NCI-H187 (cell line): ENCODE measurements at places on chromosomes 3 and 15.

DNA sequence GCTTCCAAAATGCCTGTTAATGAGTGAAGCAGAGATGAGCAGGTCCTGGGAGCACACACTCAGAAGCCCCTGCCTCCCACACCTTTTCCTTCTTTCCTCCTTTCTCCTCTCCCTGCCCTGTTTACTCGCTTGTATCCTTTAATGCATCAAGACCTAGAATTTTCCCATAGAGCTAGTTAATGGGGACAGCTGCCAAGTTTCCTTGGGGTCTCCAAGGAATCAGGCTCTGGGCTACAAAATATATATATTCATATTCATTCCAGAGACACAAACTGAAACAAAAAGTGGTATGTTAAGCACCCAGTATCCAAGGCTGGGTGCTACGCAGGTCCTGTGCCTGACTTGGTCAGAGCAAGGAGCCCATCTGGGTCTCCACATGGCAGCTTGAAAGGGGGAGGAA is 235.6 kb downstream of the MYRIP start:
- DNase-seq, result no peak

GRCh38 chr15:57302640-57303257 is 73.6 kb upstream of the CGNL1 start:
- no peak for DNase-seq

- DNase-seq, result no peak
Measured at GRCh38 chr3:106299300-106300098, 430.7 kb upstream of the CBLB start.

GRCh38 chr15:57544848-57545480 is 46.7 kb upstream of the MYZAP start:
- no peak for DNase-seq

- DNase-seq, result no peak
Measured at GRCh38 chr3:46231323-46231722, 10.9 kb upstream of the CCR3 start.

GRCh38 chr3:9501226-9501625 is 52.4 kb downstream of the LHFPL4 start:
- no peak for DNase-seq

- DNase-seq, result peak; percentile 58
Measured at GRCh38 chr15:65384895-65385869, 7.4 kb upstream of the IGDCC3 start.

DNA sequence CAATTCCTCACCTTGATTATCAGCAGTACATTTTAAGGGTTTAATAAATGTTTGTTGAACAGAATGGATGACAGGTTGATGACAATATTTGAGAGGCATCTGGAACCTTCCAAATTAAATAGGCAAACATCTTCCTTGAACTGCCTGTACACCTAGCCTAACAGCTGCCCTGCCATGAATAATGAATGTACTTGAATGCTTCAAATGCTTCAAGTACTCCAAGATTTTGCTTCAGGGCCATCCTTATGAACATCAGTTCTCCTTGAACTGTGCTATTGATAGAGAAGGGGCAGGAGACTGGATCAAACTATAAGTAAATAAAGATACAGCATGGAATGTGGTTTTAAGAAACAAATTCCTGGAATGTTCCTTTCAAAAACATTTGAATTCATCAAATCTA is 136.8 kb downstream of the CHST2 start:
- no peak for DNase-seq

DNA sequence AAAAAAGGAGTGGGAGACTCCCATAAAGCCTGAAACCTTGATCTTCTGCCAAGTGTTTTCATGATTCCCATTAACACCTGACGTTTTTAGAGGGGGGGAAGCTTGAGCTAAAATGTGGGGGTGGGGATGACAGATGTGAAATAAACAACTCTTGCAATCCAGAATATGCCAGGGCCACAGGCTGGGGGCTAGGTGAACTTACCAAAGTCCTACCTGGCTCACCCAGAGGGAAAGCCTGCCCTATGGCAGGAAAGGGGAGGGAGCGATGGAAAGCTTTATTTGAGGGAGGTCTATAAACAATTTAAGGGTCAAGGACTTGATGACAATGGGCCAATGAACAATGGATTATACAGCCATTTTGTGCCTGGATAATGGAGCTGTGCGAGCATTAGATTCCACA is 108.3 kb downstream of the LRIG1 start:
- no peak for DNase-seq

DNA sequence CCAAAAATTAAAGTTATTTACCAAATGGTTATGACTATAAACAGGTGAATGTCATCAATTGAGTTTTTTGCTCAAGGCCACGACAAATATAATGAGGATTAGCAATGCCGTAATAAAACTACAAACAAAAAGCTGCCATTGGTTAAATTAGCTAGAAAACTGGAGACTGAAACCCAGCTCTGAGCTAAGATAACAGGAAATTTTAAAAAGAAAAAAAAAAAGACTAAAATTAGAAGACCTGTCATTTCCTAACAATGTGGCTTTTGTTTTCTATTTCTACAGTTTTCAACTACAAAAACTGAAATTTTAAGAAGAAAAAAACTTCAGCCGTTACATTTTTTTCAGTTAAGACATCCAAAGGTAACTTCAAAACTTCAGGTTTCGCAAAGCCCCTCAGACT is 9.7 kb downstream of the SLC12A6 start:
- no peak for DNase-seq

DNA sequence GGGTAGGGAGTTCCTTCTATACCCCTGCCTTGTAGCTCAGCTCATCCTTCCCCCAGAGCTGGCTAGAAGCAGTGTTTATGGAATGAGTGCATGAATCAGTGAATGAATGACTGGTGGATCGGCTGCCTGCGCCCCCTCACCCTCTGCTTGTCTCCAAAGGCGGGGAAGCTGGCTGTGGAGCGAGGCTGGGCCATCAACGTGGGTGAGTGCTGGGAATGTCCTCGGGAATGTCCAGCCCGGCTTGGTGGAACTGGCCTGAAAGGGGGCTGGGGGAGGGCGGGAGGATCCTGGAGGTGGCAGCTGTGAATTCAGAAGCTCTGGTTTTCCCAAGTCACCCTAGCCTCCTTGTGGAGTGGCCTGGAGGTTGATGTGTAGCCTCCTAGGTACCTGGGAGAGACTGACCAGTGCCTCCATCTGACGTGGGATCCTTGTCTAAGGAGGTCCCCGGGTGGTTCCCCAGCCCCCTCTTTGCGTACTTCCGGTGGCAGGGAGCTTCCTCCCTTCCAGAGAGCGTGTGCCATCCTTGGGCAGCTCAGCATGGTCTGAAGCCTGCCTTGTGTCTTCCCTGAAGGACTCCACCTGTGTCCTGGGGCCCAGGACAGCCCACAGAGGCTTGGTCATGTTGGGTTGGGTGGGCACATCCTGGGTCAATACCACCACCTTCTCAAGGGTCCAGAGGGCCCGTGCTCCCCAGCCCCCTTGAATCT is 18.4 kb downstream of the HDAC11 start:
- no peak for DNase-seq

DNA sequence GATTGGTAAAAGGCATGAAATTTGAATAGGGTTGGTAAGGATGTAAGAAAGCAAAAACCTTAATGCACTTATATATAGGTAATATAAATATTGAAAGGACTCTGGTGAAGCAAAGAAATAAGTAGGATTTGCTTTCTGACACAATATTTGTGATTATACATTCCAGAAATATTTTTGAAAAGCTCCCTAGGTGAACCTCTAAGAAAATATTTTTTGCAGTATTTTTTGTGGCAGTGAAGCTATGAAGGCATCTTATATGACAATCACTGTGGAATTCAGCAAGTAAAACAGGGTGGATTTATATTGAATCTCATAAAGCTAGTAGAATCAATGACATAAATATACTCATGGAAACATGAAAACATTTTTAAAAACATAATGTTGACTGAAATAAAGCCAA is 119.6 kb upstream of the EPHA3 start:
- DNase-seq, result no peak

- no peak for DNase-seq
Measured at GRCh38 chr3:120689395-120689794, 7.4 kb upstream of the HGD start.

- no peak for DNase-seq
Measured at GRCh38 chr15:83288381-83288801, 3.9 kb upstream of the BNC1 start.

DNA sequence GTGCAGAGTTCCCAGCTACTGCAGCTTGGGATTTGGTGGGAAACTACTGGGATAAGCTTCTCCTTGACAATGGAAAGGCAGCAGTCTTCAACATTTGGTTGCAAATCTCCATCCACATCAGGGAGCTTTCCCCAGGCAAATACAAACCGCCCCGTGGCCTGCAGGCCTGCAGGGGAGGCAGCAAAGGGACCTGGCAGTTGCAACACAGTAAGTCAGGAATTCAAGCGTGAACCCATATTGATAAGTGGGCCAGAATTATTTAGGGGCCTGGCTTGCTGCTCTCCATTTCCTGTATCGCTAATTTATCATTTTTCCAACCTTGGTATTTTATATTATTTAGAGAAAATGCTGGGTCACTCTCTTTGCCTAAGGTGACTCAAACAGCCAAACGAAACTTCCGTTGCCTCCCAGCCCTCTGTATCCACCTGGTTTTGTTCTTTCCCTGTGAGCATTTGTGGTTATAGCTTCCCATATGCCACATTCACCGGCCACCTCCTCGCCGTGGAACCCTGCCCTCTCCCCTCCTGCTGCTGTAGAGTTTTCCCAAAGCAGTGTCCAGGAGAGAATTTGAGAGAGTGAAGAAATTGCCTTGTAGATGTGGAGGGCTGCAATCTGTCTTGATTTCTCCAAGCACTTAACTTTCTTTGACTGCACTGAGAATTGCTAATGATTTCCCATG is 34.8 kb downstream of the B3GALNT1 start:
- DNase-seq, result peak; percentile 40

- DNase-seq, result no peak
Measured at GRCh38 chr3:100456745-100457144, 35.7 kb upstream of the TMEM45A start.

DNA sequence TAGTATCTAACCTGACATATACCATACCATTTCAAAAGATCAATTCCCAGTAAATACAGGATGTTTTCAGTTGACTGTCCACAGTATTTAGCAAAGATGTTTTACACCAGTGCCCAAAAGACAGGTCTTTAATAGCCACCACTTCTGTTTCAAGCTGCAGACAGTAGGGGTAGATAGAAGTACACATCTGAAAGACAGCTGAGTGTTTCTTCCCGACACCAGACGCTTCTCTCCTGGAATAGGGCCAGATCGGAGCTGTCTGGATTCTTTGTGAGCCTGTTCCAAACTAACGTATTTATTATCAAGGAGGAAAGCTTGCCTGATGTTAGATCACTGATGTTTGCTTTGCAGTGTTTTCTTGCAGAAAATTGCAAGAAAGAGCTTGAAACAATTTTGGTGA is 136.1 kb upstream of the RBMS3 start:
- no peak for DNase-seq

DNA sequence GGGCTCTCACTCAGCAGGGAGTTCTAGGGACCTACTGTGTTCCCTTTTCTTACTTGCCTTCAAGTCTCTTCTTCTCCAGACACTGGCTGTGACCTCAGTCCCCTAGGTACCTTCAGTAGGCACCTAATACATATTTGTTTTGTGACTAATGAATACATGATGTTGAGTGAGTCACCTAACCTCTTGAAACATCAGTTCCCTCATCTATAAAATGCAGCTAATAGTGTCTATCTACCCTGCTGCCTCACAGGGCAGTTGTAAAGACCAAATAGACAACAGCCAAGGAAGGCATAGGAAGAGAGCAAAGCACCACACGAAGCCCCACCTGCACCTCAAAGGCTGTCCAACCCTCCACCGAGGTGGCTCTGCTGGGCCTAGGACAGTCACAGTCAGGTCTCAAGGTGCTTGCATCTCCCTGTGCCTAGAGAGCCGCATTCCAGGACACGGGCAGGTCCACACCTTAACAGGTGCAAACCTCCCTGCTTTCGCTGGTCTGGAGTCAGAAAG is 29.1 kb downstream of the DAPK2 start:
- DNase-seq, result no peak

GRCh38 chr15:67808821-67809220 is 16.5 kb upstream of the SKOR1 start:
- no peak for DNase-seq

GRCh38 chr3:183303690-183304089 is 50.6 kb downstream of the B3GNT5 start:
- no peak for DNase-seq

GRCh38 chr3:185976100-185976499 is 38.3 kb upstream of the TRA2B start:
- DNase-seq, result no peak

GRCh38 chr3:116280130-116280740 is 165.1 kb downstream of the LSAMP start:
- DNase-seq, result no peak

- no peak for DNase-seq
Measured at GRCh38 chr15:29849716-29850115, 27.4 kb upstream of the TJP1 start.

GRCh38 chr3:141795276-141795675 is 32.1 kb downstream of the GRK7 start:
- DNase-seq, result no peak

DNA sequence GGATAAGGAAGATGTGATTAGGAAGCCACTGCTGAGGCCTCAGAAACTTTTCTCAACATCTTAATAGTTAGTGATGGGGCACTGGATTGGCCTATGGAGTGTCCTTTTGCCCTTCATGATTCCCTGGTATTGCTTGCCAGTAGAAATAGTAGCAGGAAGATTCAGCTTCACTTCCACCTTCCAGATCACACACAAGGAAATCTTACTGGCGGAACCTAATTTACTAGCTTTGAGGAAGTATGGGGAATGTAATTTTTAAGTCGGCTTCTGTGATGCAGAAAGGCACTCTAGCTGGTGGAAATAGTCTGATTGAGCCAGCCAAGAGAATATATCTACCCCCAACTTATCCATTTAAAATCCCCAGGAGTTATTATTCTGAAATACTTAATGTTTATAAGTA is 46.5 kb downstream of the LPP start:
- no peak for DNase-seq

DNA sequence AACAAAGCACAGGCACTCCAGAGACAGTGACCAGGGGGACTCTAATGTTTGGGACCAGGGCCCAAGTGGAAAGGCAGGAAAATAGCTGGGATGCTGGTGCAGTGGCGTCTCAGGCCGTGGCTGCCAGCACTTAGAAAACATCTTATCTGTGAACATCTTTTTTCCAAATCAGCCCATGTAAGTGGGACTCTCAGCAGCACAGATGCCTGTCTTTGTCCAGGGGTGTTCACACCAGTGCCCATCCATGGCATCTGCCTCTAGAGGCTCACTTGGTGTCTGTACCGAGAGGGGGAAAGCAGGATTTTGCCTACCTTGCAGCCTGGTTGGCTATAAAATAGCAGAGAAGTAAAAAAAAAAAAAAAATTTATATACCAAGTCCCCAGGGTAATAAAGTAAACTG is 26.7 kb downstream of the SLC12A8 start:
- no peak for DNase-seq

- peak; percentile 63 for DNase-seq
Measured at GRCh38 chr15:85743392-85744055, 51.2 kb downstream of the KLHL25 start.

DNA sequence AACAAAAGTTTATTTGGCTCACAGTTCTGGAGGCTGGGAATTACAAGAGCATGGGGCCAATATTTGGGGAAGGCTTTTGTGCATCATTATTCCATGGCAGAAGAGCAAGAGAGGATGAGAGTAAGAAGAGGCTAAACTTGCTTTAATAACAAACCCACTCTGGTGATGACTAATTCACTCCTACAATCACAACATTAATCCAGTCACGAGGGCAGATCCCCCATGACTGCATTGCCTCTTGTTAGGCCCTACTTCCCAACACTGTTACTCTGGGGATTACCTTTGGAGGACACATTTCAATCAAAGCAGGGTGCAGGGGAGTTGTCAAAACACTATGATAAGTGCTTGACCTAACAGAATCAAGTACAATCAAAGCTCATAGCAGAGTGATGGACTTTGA is 181.7 kb downstream of the BBX start:
- DNase-seq, result no peak

- no peak for DNase-seq
Measured at GRCh38 chr15:63998489-63998888, 47.8 kb downstream of the DAPK2 start.
